ENCODE measurements at places on chromosomes 12 and 14.
A peak's percentile ranks its signal among the peaks of the same experiment; 100 is the strongest.

GRCh38 chr12:19891936-19892591, 452.8 kb downstream of the AEBP2 start:
- DNase-seq: no peak

- DNase-seq: no peak
These were observed 60.1 kb downstream of the FOXN3 start for GRCh38 chr14:89356927-89357326.

- peak; percentile 42 for DNase-seq
These were observed 6.8 kb downstream of the ART4 start for GRCh38 chr12:14836336-14837210.

- no peak for DNase-seq
These were observed 420.7 kb downstream of the ADAMTS20 start for GRCh38 chr12:43131301-43131700.

DNA sequence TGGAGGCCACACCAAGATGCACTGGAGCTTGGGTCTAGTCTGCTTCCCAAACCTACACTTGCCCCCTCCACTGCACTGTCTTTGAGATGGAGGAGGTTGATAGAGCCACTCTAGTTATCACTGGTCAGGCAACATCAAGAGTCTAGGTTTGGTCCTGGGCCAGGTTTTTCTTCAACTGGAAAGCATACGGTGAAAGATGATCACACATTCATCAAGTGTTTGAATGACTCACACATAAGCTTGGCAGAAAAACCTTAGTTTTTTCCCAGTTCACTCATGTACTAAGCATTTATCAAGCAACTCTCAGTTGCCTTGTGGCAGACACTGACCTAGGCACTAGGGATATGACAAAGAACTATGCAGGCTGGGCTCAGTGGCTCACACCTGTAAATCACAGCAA, 84.5 kb downstream of the PLEKHG3 start:
- no peak for DNase-seq

GRCh38 chr12:24360461-24360860, 411.0 kb upstream of the SOX5 start:
- no peak for DNase-seq

Measured in BE2C (cell line).